ENCODE measurements at places on chromosomes 2 and 18. TPM values are rescaled to one million over a fixed set of nuclear protein-coding genes. Genes with fewer than 3 reads are reported as not detected.

PTGR3 gene
- total RNA-seq, result 69.6 TPM

DSEL gene
- 2.2 TPM for total RNA-seq

RNF152 gene
- 10.8 TPM for total RNA-seq

UPP2 gene
- total RNA-seq, result not detected

LDLRAD4 gene
- total RNA-seq, result 26.0 TPM

SNORC gene
- 1.3 TPM for total RNA-seq

MALL gene
- total RNA-seq, result 12.0 TPM

TUBA3E gene
- 60.2 TPM for total RNA-seq

GALNT3 gene
- total RNA-seq, result 0.17 TPM

NT5DC4 gene
- not detected for total RNA-seq

KLHL30 gene
- 22.0 TPM for total RNA-seq

VAPA gene
- 205 TPM for total RNA-seq

INO80D gene
- 13.1 TPM for total RNA-seq

COLEC11 gene
- total RNA-seq, result 2.1 TPM

ANKMY1 gene
- 5.1 TPM for total RNA-seq

RTP5 gene
- total RNA-seq, result not detected

SLC9A4 gene
- not detected for total RNA-seq

SPATS2L gene
- total RNA-seq, result 98.0 TPM

DNAH6 gene
- 0.22 TPM for total RNA-seq

PCGF1 gene
- total RNA-seq, result 26.8 TPM

CNGA3 gene
- total RNA-seq, result not detected

HTRA2 gene
- 28.5 TPM for total RNA-seq

ARL4C gene
- total RNA-seq, result 1.5 TPM

ASPRV1 gene
- total RNA-seq, result 0.84 TPM

FEV gene
- total RNA-seq, result not detected

GNLY gene
- 2.3 TPM for total RNA-seq

IL18R1 gene
- total RNA-seq, result 1.3 TPM

FAM237A gene
- 2.0 TPM for total RNA-seq

HDLBP gene
- 420 TPM for total RNA-seq

CTLA4 gene
- total RNA-seq, result not detected

NEB gene
- total RNA-seq, result 0.55 TPM

TMEM150A gene
- 14.9 TPM for total RNA-seq

ECEL1 gene
- 0.37 TPM for total RNA-seq

POTEJ gene
- total RNA-seq, result not detected

ITGB6 gene
- 4.4 TPM for total RNA-seq

UGT1A7 gene
- not detected for total RNA-seq

KIAA2012 gene
- total RNA-seq, result not detected

DSG1 gene
- total RNA-seq, result 0.77 TPM

PRPF40A gene
- total RNA-seq, result 33.2 TPM

FBLN7 gene
- 0.32 TPM for total RNA-seq

FZD7 gene
- 24.6 TPM for total RNA-seq

MAPK4 gene
- total RNA-seq, result 28.8 TPM

ABCB11 gene
- total RNA-seq, result 0.25 TPM

CPO gene
- total RNA-seq, result 0.27 TPM

ALLC gene
- total RNA-seq, result not detected

POTEF gene
- not detected for total RNA-seq

TUBB6 gene
- total RNA-seq, result 82.0 TPM

IL1R1 gene
- total RNA-seq, result 20.9 TPM

SPTBN1 gene
- 468 TPM for total RNA-seq

AFG3L2 gene
- total RNA-seq, result 143 TPM

PAIP2B gene
- 78.1 TPM for total RNA-seq

GRB14 gene
- total RNA-seq, result 27.8 TPM

RPE gene
- total RNA-seq, result 16.6 TPM

GPR45 gene
- total RNA-seq, result not detected

CDCA7 gene
- 1.4 TPM for total RNA-seq

GCG gene
- total RNA-seq, result not detected

LRPPRC gene
- total RNA-seq, result 98.6 TPM

MC5R gene
- not detected for total RNA-seq

All from left ventricle myocardium superior (tissue), 1 donor.